Fibroblast of the aortic adventitia (primary cell): ENCODE measurements at places on chromosomes 3 and 15.

DNA sequence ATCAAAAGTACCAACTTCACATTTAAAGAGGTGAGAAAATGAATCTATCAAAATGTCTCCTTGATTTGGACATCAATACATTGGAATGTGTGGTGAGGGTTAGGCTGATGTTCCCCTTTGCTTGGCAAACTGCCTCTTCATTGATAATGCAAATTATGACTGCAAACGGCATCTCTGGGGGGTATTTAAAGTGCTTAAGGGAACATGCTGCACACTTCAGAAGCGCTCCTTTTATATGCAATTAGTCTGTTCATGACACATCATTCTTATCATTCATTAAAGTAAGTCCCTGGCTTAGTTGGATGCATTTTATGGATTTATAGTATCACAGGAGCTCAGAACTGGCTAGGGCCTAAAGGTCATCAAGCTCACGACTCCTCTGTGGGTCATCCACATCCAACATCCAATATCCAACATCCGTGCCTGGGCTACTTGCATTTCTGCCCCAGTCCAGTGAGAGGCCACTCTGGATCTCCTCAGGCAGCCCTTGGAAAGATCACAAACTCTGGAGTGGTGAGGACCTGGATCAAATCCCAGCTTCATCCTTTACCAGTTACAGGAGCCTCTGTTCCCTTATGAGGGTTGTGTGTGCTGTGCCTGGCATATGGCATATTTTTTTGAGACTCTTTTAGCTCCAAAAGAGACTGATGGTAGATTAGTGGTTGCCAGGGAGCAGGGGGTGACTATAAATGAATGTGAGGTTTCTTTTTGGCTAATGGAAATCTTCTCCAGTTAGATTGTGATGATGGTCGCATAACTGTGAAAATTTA lies 136.8 kb upstream of the FOXB1 start:
- no peak for DNase-seq

DNA sequence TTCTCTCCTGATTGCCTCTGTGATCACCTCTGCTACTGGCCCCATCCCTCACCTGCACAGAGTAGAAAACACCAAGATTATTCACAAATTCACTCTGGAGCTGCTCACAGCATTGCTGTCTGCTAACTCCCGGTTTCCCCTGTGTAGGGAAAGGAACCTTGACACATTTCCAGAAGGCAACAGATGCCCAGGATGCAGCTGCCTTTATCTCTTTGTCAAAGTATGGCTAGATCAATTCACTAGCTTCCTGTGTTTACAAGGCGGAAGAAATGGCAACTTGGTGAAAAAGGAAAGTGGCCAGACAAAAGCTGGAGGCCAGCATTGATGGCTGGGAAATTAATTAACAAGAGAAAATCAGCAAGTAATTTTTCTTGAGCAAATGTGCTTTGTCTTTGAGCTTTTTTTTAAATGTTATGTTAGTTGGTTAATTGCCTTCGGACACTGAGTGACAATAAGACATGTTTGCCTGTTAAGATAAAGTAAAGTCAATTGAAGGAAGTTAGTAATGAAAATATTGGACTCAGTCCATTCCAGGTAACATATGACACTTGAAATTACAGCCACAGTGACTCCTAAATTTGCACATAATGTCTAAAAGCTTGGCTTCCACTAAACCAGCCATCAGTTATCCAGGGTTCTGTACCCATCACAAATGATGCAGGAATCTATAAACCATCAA lies 394.6 kb upstream of the IL12A start:
- DNase-seq: no peak

DNA sequence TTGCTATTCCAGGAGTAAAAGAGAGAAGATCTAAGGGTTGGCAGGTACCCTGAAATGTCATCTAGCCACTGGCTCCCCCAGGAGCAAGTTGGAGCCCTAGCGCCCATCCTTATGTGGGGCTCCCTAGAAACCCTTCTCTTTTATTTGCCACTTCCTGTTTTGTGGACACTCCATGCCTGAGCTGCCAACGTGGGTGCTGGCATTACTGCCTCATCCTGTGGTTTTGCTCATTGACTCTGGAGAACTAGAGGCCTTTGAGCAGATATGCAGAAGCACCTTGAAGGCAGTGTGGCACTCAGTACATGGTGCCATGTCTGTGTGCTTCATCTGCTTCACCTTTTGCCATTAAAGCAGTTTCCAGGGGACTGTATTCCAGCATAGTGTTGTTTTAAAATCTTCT lies 8.1 kb downstream of the EDEM1 start:
- no peak for DNase-seq

GRCh38 chr15:49860101-49860500 lies 239.3 kb downstream of the DTWD1 start:
- DNase-seq: peak; percentile 94

DNA sequence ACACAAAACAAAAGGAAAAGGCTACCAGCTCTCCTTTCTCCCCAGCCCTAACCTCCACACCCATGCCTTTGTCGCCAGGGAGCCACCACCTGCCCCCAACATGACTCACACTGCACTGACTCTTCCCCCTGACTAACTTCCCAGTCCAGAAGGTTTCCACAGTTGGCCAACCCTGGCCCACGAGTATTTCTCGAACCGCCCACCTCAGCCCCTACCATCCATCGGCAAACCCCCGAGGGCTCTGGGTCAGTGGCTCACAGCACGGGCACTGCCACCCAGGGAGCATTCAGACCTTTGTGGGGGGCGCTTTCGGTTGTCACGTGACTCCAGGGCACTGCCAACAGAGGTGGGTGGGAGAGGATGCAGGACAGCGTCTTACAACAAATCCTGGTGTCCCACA lies 152.3 kb downstream of the LRRC28 start:
- DNase-seq: no peak

- no peak for DNase-seq
Observed at GRCh38 chr3:38264779-38265178, 833 bp upstream of the SLC22A13 start.

- DNase-seq: peak; percentile 16
Observed at GRCh38 chr3:165669504-165669903, 167.7 kb downstream of the BCHE start.

- no peak for DNase-seq
Observed at GRCh38 chr15:25989327-25989726, 126.2 kb upstream of the ATP10A start.
